NCI-H2107 (cell line): ENCODE measurements at places on chromosomes 1 and 21.

DNA sequence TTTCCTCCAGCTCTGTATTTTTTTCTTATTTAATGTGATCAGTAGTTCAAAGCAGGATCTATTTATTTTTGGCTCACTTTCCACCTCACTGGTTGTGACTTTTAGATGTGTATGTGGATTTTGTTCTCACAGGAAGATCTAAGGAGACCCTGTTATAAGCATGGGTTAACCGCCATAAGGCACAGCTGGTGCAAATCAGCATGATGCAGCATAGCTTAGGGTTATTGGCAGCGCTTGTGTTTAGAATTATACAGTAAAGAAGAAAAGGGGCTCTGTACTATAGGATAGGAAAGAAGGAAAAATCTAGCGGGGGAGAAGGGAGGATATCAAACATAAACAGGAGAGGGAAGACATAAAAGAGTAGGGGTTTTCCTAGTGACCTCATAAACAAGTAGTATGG, 26.9 kb upstream of the RGL1 start:
- no peak for DNase-seq

DNA sequence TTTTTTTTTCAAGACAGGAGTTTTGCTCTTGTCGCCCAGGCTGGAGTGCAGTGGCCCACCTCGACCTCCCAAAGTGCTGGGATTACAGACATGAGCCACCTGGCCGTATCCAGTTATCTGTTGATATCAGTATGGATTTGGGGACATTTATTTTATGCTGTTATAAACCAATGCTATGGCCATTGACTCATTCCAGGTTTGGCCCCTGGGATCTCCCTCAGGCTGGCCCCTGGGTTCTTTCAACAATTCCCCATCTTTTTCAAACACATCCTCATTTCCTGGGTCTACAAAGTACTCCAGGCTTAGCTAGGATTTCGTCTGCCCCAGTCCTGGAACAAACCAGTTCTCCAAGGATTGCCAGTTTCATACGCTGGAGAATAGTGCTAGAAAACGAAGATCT, 44.1 kb downstream of the WDR4 start:
- DNase-seq: no peak

DNA sequence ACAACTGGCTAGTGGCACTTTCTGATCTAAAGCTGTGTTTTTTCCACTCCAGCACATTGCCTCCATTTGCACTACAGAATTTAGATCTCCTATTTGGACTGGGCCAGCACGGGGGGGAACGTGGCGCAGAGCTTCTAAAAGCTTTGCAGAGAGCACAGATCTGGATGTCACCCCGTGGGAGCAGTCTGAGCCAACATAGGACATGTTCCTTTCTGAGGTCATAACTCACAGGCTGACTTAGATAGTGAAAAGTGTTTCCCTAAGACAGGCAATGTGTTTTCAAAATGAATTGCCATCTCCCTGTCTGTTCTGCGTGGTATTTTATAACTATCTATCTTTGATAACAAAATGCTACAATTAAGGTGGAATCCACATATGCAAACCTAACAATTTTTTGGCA, 3.7 kb upstream of the C8A start:
- no peak for DNase-seq

DNA sequence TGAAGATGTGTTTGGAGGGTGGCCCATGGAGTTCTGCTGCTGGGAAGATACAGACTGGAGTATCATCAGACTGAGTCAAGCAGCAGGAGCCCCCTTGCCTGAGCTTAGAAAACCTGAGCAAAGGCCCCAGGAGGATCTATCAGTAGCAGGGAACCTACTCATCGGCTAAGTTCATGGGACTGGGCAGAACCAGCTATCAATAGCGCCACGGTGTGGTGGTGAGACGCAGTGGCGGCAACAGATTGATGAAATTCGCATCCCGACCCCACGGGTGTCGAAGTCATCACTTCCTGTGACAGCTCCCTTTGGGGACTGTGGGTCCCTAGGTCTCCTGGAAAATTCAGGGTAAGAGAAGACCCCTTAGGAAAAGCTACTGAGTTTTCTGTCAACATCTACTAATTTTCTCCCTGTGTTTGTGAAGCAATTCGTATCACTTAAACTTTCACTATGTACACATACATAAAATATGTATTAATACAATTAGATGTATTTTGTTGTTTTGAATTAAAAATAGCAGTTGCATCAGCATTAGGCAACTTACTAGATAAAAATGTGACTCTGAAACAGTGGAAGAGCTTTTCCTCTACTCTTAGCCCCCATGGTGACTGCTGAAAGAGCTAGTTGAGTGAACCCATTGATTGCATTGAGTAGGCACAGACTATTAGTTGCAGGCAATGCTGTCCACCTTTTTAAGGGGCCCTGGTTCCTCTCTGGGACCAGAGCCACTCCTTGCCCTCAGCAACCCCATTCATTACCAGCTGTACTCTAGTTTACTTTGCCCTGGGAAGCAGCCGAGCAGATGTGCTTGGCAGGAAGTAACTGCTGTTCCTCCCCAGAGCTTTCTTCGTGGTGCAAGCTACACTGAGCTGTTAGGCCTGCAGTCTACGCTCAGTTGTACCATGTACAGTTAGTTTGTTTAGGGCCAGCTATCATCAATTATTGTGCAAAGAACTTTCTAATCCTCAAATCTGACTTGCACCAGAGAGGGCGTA, 7.3 kb upstream of the CACNA1S start:
- no peak for DNase-seq

- no peak for DNase-seq
These were observed 146.2 kb downstream of the DAB1 start for GRCh38 chr1:57277681-57278080.

- no peak for DNase-seq
These were observed 103.5 kb upstream of the TLR5 start for GRCh38 chr1:223246476-223247112.

- DNase-seq: no peak
These were observed 104.7 kb downstream of the CAMTA1 start for GRCh38 chr1:6889875-6890480.

GRCh38 chr1:152185544-152186391, 26.7 kb upstream of the RPTN start:
- no peak for DNase-seq

GRCh38 chr21:32186804-32187203, 92.0 kb downstream of the MIS18A start:
- DNase-seq: no peak

DNA sequence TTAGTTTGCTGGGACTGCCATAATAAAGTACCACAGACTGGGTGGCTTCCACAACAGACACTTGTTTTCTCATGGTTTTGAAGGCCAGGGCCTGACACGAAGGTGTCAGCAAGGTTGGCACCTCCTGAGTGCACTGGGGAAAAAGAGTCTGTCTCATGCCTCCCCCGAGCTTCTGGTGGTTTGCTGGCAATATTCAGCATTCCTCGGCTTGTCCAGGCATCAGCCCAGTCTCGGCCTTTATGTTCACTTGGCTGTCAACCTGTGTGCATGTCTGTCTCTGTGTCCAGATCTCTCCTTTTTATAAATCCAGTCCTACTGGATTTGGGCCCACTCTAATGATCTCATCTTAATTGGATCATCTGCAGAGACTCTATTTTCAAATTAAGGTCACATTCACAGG, 72.6 kb downstream of the DOP1B start:
- DNase-seq: no peak

DNA sequence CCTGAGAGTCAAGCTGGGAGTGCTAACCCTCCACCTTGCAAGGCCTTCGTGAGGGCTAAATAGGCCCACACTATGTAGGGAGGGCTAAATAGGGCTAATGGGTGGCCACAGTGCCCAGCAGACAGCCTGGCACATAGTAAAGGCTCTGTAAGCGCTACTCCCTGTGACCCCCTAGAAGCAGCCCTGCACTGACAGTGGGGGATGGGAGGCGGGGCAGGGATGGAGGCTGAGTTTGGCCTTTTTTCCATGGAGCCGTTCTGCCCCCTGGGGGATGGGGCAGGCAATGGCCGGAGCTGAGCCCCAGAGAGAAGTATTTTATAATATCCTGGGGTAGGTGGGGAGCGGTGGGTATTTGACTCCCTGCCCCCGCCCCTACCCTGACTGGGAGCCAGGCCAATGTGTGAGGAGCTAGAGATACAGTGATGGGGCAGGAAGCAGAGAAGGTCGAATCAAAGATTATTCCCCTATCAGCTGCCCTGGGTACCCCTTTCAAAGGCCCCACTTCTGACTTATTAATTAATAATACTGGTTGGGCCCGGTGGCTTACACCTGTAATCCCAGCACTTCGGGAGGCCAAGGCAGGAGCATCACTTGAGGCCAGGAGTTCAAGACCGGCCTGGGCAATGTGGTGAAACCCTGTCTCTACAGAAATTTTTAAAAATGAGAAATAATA, 42.3 kb downstream of the LACTBL1 start:
- DNase-seq: no peak

DNA sequence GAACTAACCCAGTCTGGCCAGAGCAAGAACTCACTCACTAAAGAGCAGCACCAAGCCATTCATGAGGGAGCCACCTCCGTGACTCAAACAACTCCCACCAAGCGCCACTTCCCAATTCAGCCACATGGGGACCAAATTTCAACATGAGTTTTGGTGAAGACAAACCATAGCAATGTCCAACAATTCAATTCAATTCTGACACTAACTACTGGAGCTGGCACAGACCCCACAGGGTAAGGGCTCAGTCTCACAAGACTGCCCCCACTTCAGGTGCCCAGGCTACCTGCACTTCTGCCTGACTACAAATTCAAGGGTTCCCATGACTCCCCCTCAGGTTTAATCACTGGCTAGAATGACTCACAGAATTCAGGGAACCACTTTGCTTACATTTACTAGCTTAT, 48.8 kb upstream of the RAP1A start:
- no peak for DNase-seq

- no peak for DNase-seq
These were observed 196.3 kb downstream of the TTLL7 start for GRCh38 chr1:83802460-83803152.

DNA sequence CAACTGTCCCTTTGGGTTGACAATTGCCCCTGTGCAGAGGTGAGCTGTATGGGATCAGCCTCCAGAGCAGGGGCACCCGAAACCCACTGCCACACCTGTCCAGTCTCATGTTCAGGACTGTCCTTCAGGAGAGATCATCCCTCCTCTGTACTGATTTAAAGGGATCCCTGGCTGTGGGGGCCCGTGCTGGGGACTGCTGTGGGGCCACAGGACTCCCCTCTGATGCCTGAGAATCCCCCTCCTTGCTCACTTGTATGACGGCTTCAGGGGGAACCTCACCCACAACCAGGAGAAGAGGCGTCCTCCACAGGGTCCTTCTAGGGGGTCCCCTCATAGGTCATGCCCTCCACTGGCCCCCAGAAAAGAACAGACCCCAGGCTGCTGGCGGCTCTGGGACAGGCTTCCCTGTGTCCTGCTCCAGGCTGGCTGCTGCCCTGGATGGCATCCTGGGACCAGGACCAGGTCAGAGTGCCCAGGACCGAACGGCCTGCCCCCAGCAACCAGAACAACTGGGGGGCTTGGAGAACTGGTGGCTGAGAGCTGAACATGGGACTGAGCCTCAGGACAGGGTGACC, 77.5 kb upstream of the ACTRT2 start:
- no peak for DNase-seq
